ENCODE measurements at places on chromosomes 3 and 15.

- no peak for DNase-seq
Observed at GRCh38 chr15:61315471-61315870, 86.4 kb upstream of the RORA start.

DNA sequence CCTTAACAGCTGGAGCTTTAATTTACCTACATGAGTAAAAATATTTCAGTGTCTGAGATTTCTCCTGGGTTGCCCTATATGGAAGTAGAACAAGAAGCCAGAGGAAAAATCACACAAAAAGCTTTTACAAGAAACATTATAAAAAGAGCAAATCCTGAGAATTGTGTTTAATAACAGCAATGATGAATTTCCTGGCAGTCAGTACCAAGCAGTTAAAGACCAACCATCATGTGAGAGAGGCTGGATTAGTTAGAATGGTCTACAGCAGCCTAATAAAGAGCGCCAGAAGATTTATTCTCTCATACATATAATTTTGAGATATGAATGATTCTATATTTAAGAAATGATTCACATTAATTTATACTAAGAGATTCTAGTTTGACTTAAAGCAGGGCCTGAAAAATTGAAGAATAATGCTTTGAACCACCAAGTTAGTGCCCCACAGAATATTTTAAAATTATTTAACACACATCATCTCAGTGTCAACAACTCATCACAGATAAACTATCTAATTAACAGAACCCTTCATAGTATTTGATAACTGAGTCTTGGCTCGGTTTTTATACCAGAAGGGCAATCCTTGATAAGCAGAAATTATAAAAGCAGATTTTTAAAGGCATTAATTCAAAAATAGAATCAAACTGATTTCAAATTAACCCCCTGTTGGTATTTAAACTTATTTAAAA, 59.9 kb upstream of the DPH6 start:
- DNase-seq = no peak

DNA sequence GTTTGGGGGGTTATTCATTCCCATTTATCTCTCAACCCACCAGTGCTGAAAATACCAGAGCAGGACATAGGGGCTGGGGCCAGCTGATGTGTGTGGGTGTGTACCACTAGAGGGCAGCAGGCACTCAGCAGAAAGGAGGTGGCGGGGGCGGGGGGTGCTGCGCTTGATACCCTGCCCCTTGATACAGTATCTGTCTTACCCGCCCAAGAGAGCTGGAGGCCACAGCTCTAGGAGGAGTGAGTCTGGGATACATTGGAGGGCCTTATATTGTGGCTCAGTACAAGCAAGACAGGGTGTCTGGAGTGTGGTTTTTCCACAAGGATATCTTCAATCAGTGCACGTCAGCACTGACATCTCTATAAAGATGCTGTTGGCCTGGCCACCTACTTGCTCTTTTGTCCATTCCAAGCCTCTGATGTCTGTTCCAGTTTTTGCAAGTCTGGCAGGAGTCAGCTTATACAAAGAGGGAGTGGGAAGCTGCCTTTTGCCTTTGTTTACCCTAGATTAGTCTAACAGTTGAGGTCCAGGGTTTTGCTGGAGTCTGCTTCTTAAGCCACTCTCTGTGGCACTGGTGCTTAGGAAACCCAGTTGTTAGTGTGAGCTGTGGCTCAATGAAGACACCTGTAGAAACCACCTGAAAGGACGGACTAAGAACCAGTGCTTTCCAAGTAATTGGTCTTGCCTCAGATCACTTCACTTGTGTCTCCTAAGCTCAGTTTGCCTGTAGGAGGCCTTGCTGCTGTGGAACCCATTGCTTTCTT, 1.5 kb upstream of the RBM15B start:
- peak; percentile 61 for DNase-seq

GRCh38 chr3:18735005-18735404, 309.9 kb upstream of the SATB1 start:
- DNase-seq = no peak

DNA sequence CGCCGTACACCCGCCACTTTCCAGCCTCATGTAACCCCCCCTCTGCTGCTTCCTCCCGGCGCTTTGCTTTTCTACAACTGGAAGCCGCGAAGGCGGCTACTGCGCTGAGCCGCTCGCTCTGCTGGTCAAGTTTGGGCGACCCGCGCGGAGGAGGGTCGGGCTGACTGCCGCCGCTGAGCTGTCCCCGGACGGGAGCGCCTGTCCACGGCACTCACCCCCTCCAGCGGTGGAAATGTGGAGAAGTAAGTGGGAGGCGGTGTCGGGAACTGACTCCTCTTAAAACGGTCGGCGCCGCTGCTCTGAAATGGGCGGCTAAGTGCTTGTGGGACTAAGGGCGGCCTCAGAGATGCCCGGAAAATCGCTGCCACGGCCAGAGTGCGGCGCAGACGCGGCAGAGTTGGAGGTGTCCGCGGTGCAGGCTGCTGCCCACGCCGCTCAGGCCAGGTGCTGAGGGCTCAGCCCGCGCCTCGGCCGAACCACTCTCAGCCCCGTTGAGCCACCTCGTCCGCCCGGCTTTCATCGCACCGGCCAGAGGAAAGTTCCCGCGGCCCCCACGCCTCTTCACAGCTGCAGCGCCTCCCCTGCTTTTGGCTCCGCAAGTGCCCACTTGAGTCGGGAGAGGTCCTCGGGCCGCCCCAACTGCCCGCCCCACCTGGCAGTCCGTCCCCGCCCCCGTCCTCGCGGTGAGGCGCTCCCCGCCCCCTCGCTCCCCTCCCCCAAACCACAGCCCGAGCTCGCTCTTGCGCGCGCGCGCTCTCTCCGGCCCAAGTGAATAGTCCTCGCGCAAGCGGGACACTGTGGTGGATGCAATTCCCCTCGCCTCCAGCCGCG, at the start of gene EPHA6:
EPHA6 (plus strand) TSS at position 775 of the 831 bp plus-strand sequence.
- DNase-seq = peak; percentile 10

GRCh38 chr15:94247789-94248638, 16.7 kb downstream of the MCTP2 start:
- DNase-seq = no peak

DNA sequence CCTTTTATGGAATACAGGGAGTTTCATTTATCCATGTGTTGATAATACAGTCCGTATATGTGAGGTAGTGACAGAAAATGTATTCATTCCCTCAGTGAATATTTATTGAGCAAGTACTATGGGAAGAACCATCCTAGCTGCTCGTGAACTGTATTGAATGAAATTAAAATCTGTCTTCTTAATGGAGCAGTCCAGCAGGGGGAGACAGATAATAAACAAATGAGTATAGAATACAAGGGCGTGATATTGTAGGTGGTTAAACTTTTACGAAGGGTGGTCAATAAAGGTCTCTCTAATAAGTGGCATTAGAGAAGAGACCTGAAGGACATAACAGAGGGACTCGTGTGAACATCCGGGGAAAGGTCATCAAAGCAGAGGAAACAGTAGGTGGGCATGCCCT, 62.7 kb upstream of the OSTN start:
- DNase-seq = no peak

- DNase-seq = no peak
Observed at GRCh38 chr15:76349301-76350070, 12.9 kb downstream of the ISL2 start.

- no peak for DNase-seq
Observed at GRCh38 chr3:65190111-65190510, 502.3 kb upstream of the ADAMTS9 start.

- DNase-seq = no peak
Observed at GRCh38 chr3:24828011-24828410, 333.4 kb upstream of the THRB start.

GRCh38 chr3:61252836-61253235, 1.6 kb upstream of the FHIT start:
- DNase-seq = no peak

DNA sequence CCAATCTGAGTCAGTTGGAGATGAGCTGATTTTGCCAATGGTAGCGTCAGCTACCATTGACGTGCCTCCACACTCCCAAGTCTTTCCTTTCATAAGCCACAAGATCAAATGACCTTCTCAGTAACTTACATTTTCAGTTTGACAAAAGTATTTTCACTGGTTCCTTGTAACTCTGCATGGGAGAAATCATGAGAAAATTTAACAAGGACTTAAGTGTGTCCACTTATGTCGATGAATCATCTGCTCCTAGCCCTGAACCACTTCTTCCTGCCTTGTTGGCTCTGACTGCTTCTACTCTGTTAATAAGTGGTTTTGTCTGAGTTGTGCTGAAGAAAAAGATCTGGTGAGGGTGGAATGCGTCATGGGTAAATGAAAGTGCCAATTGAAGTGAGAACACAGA, 101.2 kb downstream of the NFKBIZ start:
- no peak for DNase-seq

- no peak for DNase-seq
Observed at GRCh38 chr3:105867712-105868430, 941 bp downstream of the CBLB start.

- DNase-seq = no peak
Observed at GRCh38 chr3:42961633-42962032, 17.5 kb upstream of the GASK1A start.

GRCh38 chr15:82568986-82569385, 28.7 kb upstream of the RPS17 start:
- no peak for DNase-seq

GRCh38 chr3:195269375-195270078, 1.4 kb downstream of the XXYLT1 start:
- no peak for DNase-seq

DNA sequence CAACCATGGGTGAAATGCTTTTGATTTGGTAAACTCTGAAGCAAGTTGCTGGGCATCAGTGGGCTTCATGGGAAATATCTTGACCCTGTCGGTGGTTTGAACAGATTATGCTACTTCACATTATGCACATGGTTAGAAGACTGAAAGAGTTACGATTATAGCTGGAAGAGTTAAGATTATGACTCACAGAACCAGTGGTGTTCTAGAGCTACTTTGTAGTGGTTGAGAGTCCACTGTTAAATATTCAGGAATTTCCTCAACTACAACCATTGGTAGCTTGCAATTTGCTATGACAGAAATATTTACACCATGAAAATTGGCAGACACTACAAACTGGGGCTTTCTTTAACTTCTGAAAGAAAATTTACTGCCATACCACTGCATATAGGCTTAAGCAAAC, 99.3 kb downstream of the GADL1 start:
- no peak for DNase-seq

DNA sequence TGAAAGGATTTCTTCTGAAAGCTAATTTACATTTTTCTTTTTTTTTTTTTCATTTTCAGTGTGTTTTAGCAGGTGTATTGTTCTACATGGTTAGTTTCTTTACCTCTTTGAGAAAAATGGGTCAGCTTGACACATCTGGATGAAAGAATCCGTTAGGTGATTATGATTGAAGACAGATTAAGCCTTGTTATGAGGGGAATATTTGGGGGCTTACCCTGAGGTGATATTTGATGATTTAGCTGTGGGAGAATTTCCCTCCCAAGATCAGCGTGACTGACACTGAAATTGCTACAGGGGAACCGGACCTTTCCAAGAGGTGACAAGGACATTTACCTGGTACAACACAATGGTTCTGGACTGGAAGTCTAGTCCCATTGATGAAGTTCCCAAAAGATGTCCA, 147.5 kb downstream of the NFKBIZ start:
- no peak for DNase-seq

- DNase-seq = no peak
Observed at GRCh38 chr15:95565690-95566089, 764.8 kb upstream of the NR2F2 start.

DNA sequence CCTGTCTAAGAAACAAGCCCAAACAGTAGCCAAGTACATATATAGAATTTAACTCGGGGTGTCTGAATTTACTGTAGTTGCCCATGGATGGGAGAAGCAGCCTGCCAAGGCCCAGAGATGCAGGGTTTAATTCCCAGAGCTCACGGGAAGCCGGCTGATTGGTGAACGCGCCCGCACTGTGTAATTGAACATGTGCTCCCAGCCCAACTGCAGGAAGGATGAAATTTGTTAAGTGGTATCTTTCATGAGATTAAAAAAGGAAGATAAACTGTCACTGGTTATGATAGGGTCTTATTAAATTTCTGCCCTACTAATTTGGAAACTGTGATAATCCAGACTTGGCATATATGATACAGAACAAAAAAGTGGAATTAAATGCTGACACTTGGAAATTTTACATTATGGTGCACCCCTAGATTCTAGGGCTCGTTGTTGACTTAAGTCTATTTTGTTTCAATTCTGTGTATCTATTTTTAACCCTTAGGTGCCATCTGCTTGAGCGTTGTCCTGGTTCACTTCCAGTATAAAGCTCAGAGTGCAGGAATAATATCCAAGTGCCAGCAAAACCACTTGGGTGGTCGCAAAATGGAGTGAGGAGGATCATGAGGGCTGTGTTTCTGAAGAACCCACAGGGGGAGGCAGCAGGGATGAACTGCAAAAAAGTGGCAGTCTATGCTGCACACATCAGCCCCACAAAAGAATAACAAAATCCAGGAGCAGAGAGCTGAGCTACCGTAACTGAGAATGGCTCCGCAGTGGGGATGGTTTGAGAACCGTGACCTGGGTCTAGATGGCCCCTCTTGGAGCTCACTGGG, 13.8 kb upstream of the TMC3 start:
- no peak for DNase-seq

- DNase-seq = no peak
Observed at GRCh38 chr3:145704020-145704419, 457.0 kb downstream of the PLOD2 start.

DNA sequence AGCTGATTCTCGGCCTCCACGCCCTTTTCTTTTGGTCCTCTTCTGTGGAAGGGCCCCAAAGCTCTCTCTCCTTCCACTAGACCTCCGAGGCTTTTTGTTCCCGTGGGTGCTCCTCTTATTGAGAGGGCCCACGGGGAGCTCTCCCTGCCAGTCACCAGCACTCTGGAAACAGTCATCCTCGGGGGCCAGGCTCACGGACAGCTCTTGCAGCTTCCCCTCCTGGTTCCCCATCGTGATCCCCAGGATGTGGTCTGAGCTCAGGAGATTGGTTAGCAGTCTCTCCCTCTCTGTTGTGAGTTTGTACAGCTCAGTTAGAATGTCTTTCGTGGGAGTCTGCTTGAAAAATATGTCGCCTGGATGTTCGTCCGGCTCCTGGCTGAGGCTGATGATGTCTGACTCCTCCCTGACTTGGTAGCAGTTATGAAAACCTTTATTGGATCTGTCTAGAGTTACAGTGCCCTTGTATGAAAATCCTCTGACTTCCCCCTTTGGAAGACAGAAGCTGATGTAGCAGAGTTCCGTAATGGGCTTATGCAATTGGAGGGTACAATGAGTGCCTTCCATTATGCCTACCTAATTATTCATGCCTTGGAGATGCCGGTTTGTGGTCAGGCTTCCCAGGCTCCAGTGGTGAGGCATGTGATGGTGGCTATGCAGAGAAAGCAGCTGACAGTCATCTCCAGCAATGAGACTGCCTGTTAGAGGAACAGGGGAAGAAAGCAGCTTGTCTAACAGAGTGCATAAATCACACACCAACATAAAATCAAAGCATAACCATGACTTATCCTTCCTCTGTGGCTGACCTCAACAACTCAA, 40.0 kb downstream of the FMN1 start:
- no peak for DNase-seq

- no peak for DNase-seq
Observed at GRCh38 chr3:188950832-188951489, 220.8 kb upstream of the TPRG1 start.

DNA sequence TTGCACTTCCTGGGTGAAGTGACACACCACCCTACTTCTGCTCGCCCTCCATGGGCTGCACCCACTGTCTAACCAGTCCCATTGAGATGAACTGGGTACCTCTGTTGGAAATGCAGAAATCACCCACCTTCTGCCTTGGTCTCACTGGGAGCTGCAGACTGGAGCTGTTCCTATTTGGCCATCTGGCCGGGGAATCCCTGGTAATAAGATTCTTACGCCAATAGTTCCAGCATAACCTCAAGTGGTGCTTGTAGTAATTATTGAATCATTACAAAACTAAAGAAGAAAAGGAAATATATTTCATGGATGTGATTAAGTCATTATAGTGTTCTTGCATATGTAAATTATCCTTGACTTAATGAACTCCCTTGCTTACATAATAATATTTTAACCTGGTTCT, 841.9 kb downstream of the CADM2 start:
- no peak for DNase-seq

- no peak for DNase-seq
Observed at GRCh38 chr15:83697716-83698115, 43.8 kb downstream of the ADAMTSL3 start.
